ENCODE measurements at places on chromosomes 6 and 20.
A peak's percentile ranks its signal among the peaks of the same experiment; 100 is the strongest.

DNA sequence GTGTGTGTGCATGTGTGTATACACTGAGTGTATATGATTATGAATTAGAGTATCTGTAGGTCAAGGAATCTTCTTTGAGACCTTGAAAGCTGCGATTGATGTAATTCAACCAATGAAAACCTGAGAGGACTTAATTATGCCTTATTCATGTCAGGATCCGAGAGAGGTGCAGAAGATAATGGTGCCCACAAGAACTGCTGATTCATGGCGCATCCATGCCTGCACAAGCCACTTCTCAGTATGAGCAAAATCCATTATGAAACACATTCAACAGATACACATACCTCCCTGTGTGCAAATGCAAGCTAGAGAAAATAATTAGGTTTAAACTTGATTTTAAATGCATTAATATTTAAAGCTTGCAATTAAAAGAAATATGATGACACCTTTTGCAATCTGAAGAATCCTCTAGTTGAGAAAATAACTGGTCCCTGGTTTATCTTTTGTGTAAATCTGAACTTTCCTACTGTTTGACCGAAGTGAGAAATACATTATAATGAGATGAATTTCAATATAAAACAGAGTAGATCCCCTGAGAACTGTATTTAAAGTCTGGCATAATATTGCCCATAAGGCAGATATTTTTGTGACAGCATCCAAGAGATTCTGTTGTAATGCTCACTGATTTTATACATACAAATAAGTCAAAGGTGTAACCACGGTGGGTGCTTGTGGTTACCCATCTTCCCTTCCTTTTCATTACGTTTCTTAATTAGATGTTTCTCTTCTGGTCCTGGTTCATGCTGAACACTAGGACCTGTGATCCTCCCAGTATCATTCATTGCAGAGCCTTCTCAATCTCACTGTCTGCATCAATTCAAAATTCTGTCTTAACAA, 45.6 kb downstream of the LY86 start:
- no peak for DNase-seq

DNA sequence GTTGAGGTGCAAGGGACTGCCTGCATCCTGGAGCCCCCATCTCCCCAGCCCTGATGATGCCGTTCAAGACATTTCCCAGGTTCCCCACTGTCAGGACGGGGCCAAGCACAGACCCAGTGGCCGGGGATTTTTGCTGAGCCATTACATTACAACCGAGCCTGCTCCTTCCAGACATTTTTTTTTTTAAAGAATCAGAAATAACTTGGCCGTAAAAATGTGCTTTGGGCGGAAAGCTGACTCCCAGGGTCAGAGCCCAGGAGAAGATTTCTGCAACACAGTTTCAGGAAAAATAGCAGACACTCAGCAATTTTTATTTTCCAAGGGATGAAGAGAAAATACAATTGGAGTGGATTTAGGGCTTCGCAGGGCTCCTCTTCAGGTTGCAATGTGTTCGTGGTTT, 87.9 kb downstream of the LRFN2 start:
- DNase-seq, result no peak

DNA sequence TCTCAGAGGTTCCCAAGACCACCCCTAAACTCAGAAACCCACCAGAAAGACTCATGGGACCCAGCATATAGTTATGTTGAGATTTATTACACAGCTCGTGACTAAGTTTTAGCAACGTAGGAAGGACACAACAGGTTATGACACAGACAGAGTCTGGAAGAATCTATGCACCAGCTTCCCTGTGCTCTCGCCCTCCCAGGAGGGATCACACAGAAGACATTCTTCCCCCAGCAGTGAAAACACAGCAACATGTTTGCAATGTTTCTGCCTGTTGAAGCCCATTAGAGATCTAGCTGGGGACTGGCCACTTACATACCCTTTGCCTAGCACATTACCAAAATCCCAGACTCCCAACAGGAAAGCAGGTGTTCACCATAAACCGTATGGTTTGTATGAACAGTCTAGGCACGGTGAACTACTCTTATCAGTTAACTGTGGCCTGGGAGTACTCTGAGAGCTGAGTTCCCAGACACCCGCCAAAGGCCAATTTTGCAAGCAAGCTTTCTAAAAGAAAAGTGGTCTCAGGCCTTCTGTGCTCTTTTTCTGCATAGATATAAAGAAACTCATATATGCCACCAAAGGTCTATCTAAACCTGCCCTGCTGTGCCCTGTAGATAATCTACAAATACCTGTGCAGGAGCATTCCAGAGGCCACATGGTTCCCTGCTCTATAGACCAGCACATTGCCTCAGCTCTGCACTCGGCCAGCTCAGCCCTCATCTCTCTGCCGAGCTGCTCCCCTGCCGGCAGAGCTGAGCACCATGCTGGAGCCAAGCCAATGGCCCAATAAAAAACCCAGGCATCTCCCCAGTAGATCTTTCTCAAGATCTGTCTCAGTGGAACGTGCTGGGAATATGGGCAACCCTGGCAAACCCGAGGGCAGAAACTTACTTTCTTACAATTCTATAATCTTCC, 69.6 kb upstream of the SMIM28 start:
- DNase-seq, result no peak

DNA sequence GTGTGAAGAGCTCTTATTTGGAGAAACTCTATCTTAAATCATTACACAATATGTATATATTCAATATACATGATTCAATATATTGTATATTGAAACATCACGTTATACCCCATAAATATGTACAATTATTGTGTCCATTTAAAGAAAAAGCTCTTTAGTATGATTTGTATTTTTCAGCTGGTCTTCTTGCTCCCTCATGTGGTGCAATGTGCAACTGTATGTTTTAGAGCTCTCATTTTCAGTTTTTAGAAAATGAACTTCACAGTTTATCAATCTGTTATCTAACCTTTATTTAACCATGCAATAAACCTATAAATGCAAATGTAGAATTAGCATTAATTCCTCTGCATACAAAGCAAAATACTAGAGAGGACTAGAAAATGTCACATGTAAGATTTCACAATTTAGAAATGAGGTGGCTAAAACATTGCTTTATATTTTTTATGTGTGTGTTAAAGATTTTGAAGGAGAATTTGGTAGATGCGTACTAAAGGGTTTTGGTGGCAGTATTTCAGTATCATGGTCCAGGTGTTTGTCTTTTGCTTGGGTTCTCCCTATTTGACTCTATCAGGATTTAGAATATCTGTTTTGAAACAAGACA, 167.1 kb downstream of the PHF3 start:
- no peak for DNase-seq

GRCh38 chr6:25490018-25490801, 161.8 kb upstream of the SCGN start:
- DNase-seq, result peak; percentile 26

DNA sequence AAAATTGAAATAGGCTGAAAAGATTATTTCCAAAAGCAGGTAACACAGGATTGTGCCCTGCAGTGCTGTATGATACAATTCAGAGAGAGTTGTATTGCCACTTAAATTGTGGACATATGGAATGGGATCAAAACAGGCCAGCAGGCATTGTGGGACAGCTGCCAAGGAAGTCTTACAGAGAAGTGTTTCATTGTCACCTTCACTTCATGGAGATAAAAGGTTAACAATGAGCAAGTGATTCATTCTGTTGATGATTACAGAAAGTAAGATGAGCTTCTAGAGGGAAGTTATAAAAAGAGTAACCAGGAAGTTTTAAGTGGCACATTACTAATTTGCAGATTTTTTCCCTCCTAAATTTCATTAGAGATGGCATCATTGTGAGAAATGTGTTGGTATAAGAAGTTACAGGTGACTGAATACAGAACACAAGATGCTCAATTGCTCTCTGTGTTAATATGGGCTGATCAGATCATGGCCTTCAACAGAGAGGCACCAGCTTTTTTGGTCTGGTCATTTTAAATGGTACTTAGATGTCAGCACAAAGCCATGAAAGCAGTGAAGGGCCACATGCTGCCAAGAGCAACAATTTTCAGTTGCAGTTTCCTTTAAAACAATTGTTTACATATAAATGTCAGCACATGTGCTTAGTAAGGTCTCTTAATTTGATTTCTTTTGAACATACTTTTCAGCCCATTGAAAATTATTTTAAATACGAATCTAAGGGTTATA, 402.5 kb upstream of the FKBP1C start:
- DNase-seq, result no peak

DNA sequence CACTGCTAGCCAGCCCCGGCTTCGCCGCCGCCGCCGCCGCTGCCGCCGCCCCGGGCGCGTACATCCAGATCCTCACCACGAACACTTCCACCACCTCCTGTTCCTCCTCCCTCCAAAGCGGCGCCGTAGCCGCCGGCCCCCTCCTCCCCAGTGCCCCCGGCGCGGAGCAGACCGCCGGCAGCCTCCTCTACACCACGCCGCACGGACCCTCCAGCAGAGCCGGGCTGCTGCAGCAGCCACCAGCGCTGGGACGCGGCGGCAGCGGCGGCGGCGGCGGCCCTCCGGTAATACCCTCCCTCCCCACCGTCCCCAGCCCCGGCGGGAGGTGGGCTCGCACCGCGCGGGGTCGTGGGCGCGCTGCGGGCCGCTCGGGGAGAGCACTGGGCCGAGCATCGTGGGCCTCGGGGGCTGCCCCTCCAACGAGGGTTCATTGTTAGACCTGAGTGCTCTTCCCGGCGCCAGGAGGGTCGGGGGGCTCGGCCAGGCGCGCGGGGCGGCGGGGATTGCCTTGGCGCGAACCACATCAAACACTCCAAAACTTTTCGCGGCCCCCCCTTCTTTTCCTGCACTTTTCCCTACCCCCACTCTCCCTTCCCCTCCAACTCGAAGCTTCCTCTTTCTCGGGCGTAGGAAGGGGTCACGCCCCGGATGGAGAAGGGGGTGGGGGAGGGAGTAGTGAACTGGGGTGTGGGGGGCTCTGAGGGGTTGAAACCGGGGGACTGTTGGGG, 827 bp downstream of the E2F3 start:
- DNase-seq, result peak; percentile 8

- DNase-seq, result no peak
Measured at GRCh38 chr6:170177772-170178560, 112.9 kb downstream of the DLL1 start.

DNA sequence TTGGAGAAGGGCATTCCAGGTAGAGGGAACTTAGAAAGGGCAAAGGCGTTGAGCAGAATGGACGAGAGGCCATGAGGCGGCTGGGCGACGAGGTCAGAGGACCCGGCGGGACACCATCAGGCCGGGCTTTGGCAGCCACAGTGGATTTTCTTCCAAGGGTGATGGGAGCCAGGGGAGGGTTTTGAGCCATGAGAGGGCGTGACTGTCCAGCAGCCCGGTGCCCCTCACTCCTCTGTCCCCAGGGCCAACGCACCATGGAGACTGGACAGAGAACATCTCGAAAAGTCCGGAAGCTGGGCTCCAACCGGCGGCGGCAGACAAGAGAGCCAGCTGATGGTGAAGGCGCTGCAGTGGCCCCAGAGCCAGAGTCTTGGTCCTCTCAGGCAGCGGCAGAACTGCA, 6.4 kb downstream of the RAB44 start:
- no peak for DNase-seq

- DNase-seq, result no peak
Measured at GRCh38 chr20:20823476-20823881, 111.0 kb upstream of the RALGAPA2 start.

DNA sequence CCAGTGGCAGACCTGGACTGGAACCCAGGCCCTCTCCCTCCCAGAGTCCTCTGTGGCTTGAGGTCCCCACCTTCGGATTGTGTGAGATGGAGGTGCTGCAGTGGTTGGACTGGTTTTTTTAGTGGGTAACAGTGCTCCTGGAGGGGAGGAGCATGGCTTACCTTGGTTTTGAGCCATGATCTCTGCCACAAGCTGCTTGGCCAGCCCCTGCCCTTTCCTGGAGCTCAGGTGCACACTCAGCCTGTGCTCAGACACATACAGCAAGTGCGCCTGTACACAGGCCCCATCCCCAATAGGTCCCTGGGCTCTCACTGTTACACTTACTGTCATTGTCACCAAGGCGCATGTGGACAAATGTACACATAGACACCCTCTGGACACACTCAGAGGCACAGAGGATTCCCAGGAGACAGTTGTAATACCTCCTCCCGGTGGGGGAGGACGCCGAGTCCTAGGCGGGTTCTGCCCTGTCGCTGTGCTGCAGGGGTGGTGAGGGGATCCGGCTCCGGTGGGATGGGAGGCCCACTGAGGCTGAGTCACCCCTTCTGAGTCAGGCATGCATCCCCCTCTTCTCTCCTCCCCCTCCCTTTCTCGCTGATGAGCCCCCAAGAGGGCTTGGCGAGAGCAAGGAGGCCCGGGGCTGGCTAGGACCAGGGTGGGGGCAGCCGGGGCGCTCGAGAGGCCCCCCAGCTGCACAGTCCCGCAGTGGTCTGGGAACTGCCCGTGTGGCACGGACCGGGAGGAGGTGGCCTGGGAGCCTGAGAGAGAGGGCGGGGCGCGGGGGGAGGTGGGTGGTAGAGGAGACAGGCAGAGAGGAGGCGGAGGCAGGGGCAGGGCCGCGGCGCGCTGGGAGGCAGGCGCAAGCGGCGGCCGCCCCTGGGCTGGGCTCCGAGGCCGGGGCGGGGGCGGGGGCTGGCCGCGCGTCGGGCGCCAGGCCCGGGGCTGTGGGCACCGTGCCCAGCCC, 522 bp upstream of the EPB41L1 start:
- no peak for DNase-seq

- DNase-seq, result no peak
Measured at GRCh38 chr20:6884114-6884513, 116.6 kb downstream of the BMP2 start.

GRCh38 chr6:62714112-62714511, 428.1 kb upstream of the KHDRBS2 start:
- no peak for DNase-seq

- DNase-seq, result no peak
Measured at GRCh38 chr6:2205396-2205795, 40.0 kb downstream of the GMDS start.

GRCh38 chr6:104548297-104548696, 311.4 kb downstream of the HACE1 start:
- DNase-seq, result no peak

GRCh38 chr6:36863670-36864540, 10.7 kb downstream of the PPIL1 start:
- DNase-seq, result no peak

- DNase-seq, result no peak
Measured at GRCh38 chr6:23529902-23530301, 596.1 kb upstream of the NRSN1 start.

GRCh38 chr20:54223751-54224150, 15.9 kb downstream of the PFDN4 start:
- DNase-seq, result no peak

DNA sequence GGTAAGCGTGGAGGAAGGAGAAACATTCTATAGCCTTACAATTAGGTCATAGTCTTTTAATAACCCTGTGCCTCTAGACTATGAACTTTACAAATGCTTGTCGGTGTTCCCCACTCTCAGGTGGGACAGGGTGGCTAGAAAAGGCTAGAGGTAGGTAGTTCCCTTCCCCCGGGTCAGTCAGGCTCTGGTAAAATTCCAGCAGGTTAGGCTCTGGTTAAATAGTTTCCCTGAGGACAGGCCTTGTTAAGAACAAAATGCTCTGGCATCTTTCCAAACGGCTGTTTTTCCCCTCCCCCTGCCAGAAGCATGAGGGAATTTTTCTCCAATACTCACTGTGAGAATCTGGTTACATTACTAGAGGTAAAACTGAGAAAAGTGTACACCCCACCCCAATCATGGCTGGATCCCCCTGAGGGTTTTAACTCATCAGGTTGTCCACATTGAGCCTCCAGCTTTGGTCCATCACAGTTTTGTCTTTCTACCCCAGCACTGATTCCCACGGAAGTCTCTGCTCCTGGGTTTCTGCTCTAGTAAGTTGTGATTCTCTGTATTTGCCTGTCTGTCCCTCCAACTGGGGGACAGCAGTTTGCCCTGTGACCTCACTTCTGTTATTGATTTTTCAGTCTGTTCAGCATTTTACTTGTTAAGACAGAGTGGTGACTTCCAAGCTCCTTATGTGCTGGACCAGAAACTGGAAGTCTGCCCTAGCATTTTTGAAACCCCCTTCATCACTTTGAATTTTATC, 84.7 kb upstream of the ADGRF1 start:
- DNase-seq, result no peak
